GM12892 (cell line): ENCODE measurements at places on chromosomes 6 and 20.

DNA sequence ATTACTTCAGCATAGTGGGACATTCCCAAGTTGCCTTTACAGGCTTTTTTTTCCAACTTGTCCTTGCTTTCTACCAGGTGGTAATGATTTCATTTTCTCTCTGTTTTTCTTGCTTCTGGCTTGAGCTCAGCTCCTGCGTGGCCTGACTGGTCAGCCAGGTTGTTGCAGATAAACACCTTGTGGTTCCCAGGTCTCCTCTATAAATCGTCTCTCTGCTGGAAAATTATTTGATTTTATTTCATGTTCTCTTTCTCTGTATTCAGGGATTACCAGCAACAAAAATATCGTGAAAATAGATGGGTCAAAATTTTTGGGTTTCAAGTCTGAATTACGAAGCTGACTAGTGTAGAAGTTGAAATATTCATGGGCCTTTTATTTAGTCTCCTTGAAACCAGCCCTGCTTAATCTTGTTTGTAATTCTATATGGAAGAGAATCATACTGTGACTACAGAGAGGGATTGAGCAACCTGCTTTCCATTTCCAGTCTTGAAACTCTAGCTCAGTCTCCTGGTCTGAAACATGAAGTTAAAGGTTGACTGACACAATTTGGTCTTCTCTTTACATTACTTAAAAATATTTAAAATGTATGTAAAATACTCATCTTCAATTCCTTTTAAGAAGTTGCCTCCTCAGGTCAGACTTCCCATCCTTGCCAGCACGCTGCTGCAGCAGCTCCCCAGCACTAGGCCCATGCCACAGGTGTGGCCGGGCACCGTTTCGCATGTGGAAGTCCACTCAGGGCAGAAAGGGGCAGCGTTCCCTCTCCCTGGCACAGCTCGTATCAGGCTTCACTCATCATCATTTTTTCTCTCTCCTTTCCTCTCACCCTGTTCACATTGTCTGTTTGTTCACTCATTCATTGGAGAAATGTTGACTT, 7.1 kb downstream of the DUSP22 start:
- DNase-seq: no peak

DNA sequence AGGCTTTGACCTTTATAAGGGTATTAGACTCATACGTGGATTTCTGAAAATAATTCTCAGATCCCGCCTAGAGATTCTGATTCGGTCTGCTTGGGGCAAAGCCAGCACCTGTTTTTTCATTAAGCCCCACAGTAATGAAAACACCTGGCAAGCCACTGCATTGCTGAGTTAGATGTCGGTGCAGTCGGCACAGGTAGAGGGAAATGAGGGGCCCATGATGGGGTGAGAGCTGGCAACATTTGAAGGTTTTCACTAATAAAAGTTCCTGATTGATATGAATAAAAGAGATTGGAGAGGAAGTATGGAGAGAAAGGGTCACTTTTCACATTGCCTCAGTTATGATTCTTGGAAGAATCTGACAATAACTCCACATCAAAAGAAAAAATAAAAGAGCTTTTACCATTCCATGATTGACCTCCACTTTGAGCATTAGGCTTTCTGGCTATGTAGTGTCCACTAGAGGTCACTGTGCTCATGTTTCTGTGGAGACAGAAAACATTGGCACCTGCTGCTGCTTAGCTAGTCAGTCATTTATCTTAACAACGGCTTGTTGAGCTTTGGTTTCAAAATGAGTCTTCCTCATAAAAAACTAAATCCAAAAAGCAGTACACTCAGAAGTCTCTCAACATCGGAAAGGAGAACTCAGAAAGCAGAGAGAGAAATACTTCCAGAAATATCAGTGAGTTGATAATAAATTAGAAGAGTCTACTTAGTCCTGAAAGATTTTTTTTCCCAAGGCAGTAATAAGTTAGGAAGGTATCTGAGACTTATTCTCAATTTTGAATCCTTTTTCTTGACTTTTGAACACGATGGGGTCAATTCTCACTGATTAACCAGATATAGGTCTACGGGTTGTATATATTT, 53.3 kb upstream of the KLHL31 start:
- peak; percentile 22 for DNase-seq

DNA sequence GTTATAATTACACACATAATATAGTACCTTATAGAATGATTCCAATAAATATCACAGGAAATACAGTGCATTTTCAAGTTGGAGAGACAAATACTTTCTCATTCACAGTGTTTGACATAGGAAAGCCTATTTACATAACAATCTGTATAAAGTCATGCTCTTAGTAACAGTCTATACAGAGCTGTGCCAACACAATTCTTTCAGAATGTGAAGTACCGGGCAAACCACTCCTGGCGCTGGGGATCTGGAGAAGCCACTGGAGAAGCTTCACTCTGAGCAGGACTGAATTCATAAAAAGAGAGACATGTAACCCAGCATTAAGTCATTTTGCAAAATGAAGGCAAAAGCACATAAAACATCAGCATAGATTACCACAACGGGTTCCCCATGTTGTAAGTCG, 24.9 kb upstream of the MCM9 start:
- no peak for DNase-seq

DNA sequence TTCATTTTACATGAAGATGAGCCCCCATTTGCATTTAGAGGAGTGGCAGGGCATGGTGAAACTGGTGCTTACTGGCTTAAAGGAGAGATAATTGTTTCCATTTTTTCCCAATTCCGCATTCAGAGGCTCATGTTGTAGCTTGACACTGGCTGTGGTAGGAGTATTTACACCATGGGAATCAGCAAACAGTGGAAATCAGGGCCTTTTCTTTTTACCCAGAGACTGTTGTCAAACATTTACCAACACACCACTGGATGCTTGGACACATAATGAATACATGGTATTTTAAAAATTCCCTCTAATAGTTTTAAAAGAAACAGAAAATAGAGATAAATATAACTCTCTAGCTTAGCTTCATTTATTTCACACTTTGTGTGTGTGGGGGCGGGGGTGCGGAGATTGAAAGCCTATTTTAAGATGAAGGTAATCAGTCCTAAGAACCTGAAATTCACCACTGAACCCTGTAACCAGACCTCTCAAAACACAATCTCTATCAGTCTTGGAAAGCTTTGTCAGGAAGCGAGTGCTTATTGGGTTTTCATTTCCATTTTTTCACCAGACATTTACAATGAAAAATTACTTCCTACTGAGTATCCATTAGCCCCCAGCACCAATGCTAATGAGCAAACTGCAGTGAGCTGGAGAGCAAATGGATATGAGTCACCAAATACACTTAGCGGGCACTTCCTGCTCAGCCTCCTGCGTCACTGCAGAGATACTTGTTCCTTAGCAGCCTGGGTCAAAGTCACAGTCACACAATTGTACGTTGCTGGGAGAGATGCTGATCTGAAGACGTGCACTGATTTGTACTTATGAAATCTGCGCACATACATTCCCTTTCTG, 532.0 kb downstream of the BCKDHB start:
- no peak for DNase-seq

DNA sequence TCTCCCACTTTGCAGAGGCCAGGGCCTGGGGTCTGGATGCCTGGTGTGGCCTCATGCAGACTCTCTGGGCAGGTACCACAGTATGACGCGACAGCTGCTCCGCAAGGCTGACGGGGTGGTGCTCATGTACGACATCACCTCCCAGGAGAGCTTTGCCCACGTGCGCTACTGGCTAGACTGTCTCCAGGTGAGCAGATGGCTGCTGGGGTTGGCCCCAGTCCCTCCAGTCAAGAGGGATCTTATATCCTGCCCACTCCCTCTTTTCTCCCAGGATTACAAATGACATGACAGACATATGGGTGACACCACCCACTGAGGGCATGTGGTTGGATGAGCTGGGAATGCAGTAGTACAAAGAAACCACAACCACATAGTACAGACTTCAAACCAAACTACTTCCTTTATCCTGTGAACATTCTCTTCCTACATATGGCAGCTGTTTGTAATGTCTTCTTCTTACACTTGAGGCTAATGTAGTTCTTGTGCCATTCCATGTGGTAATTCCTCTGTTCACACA, 29.9 kb downstream of the RAB44 start:
- no peak for DNase-seq
